NT2/D1 (cell line): ENCODE measurements at places on chromosomes 1 and 21.

DNA sequence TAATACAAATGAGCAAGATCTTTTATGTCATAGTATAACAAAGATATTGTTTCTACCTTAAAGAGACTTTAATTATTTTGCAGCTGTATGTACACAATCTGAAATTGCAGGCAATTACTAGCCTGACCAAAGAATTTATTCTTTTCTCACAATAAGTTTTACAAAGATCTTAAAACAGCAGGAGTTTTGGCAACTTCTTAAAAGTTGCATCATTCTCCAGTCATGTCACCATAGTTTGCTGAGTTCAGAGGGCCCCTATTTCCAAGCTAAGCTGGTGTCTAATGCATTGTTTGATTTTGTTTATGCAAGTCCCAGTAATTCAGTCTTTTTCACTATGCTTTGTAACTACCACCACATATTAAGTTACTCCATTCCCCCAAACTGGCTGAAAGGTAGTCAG lies 114.8 kb downstream of the DNAH14 start:
- no peak for DNase-seq

GRCh38 chr1:99326215-99326949 lies 62.1 kb downstream of the PLPPR4 start:
- DNase-seq, result no peak

GRCh38 chr1:203726417-203726867 lies 38.5 kb upstream of the LAX1 start:
- DNase-seq, result no peak

DNA sequence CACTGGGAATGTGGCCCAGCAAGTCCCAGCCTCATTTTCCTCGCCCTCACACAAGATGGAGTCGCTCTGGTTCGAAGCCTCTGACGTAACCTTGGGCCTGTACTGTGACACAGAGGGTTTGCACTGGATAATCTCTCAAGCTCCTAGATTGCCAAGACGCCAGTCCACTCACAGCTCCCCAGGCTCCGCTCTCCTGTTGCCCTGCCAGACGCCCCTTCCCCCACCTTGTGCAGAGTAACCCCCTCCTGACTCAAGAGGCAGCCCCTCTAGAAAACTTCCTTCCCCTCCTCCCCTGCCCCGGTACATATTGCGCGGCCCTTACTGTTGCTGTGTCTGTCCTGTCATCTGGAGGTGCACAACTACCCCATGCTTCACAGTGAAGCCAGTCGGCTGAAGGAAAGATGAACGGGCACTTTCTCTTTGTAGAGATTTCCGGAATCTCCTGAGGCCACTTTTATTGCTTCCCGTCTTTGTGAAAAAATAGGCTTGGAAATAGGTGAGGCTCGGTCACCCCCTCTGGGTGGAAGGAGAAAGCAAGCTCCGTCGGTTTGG lies 981 bp upstream of the KIAA1614 start:
- DNase-seq, result no peak
